ENCODE measurements at places on chromosomes 3 and 15.
A peak's percentile ranks its signal among the peaks of the same experiment; 100 is the strongest.

DNA sequence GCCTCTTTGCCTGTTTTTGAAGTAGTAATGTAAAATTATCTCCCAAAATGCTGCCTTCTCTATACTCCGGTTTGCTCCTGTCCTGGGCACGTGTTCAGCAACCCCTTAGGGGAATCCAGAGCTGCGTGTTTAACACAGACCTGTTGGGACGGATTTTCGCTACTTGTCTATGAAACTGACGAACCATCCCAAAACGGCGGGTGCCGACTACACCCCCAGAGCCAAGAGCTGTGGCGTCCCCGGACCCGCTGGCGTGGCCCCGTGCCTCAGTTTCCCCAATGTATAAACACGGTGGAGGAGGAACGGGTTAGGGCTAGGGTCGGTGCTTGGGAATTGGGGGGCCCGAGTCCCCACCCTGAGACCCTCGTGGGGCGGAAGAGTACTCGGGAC, 473 bp downstream of the FHIT start:
- no peak for DNase-seq

DNA sequence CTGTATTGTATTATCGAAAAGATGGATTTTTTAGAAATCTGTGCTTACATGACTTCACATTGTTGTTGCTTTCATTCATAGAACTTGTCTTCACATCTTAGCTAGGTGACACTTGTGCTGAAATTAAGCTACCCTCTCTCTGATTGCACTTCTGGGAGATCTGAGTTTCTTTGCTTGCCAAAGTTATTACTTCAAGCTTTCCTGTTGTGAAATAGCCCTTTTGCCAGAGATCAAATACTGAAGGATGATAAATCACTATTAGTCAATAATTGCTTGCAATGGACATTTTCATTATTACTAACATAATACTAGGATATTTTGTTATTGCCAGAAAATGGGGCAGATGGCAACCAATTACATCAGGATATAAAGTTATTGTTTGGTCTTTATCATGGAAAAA, 34.7 kb downstream of the PIK3CA start:
- DNase-seq: no peak

DNA sequence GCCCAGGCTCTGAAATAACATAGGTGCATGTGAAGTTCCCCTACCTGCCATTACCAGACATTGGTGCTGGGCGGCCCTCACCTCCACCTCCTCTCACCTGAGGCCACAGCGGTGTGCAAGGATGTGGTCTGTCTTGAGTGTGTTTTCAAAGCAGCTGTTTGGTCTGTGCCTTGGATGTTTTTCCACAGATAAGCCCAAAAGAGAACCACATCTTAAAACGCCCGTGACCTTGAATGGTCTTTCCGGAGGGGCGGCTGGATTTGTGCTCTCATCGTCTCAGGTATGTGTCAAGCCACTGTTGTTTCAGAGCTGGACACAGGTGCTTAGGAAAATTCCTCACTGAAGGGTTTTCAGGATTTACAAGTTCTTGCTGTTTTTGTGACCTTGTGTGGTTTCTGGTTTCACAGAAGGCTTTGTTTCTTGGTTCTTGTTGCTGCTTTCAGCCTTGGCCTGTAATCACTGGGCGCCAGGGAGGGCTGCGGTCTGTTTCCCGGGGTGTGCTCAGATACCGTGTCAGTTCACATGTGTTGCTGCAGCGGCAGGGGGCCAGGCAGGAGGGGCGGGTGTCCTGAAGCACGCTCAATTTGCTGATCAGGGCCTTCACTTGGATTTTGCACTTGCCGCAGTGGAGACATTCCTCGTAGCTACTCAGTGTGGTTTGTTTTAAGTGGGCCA, 128.4 kb downstream of the IGF1R start:
- DNase-seq: no peak

- no peak for DNase-seq
Measured at GRCh38 chr3:138833899-138834595, 681 bp downstream of the PIK3CB start.

DNA sequence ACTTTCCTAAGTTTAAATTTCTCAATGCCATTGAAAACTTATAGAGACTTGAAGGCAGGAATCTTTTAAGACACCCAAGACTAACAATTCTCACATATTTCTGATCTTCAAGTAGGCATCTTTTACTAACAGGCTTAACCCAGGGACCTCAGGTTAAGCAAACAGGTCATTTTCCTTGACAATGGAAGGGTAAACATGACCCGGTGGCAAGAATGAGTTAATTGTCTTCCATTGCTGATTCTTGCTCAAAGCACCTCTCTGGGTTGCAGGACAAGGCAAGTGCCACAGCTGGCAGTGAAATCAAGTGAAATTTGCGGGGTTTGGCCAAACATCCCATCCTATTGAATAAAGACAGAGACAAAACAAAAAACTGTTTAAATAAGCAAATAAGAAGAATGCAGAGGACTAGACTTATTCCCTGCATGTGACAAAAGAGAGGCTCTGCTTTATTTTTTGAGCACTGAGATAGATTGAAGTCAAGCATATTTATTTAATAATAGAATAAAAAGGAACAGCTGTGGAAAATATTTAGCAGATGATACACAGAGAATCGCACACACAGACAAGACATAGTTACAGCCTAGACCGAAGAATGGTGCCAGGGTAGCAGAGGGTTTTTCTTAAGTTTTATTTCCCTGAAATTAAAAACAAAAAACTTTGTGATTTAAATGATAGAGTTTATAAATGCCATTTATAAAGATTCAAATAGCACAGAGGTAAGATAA, 56.0 kb upstream of the MITF start:
- no peak for DNase-seq

- DNase-seq: no peak
Measured at GRCh38 chr3:30776186-30776815, 118.2 kb downstream of the GADL1 start.

DNA sequence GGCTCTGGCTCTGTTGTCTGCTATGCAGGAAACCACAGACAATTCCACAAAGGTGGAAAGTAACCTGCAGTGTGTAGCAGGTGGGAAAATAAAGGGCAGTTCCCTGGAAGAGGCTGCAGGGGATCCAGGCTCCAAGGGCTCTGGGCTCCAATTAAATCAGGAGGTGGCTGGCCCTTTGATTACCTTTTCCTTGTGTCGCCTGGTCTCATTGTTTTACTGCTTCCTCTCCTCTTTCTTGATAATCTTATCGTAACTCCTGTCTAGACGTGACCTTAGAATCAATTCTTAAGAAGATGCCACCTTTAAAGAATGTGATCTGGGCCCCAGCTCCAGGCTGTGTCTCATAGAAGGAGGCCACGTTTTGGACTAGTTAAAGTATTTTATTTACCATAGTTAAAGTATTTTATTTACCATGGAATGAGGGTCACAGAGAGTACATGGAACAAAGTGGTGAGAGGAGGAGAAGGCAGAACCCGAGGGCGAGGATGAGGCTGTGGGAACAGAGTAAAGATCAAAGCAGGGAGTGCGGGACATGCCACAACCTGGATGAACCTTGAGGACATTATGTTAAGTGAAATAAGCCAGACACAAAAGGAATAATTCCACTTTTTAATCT, 237.5 kb upstream of the STT3B start:
- no peak for DNase-seq

GRCh38 chr15:49435174-49435573, 12.1 kb downstream of the FGF7 start:
- no peak for DNase-seq

DNA sequence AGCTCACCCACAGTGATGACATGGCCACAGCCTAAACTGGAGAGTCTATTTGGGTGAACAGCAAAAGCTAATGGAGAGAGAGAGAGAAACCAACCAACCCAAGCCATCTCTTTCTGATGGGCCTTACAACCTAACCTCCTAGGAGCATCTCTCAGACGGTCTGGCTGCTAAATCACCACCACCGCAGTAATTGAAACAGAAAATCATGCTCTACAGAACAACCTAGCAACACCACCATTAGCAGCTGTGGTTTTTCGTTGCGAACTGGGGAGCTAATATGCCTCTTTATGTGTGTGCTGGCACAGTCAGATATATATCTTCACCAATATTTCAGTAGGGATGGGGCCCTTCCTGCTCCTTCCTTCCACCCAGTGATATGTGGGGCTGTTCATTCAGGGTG, 166.9 kb upstream of the PROK2 start:
- no peak for DNase-seq

DNA sequence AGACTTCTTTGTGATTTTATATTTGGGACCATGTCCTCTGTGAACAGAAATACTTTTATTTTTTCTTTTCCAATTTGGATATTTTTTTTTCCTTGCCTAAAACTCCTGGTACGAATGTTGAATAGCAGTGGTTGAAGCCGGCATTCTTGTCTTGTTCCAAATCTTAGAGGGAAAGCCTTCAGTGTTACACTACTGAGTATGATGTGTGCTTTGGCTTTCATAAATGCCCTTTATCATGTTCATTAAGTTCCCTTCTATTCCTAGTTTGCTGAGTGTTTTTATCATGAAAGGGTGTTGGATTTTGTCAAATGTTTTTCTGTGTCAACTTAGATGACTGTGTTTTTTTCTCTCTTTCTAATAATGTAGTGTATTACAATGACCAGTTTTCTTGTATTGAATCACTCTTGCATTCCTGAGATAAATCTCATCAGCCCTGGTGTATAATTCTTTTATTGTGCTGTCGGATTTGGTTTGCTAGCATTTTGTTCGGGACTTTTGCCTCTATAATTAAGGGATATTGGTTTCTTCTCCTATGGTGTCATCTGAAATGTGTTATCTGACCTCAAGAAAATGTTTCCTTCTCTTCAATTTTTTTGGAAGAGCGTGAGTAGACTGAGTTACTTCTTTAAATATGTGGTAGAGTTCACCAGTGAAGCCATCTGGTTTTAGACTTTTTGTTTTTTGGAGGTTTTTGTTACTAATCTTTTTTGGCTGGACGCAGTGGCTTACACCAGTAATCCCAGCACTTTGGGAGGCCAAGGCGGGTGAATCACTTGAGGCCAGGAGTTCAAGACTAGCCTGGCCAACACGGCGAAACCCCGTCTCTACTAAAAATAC, 33.3 kb downstream of the MAP1A start:
- DNase-seq: peak; percentile 24

- no peak for DNase-seq
Measured at GRCh38 chr3:42680271-42680670, 5.1 kb upstream of the KLHL40 start.

GRCh38 chr3:188446014-188446413, 292.1 kb downstream of the LPP start:
- no peak for DNase-seq

- DNase-seq: peak; percentile 67
Measured at GRCh38 chr3:57983734-57984518, 24.3 kb upstream of the FLNB start.

- no peak for DNase-seq
Measured at GRCh38 chr3:69872783-69873378, 126.7 kb upstream of the SAMMSON start.

- no peak for DNase-seq
Measured at GRCh38 chr3:171508676-171509075, 48.5 kb upstream of the TNIK start.

- no peak for DNase-seq
Measured at GRCh38 chr3:130894130-130894985, 474 bp downstream of the ATP2C1 start.

DNA sequence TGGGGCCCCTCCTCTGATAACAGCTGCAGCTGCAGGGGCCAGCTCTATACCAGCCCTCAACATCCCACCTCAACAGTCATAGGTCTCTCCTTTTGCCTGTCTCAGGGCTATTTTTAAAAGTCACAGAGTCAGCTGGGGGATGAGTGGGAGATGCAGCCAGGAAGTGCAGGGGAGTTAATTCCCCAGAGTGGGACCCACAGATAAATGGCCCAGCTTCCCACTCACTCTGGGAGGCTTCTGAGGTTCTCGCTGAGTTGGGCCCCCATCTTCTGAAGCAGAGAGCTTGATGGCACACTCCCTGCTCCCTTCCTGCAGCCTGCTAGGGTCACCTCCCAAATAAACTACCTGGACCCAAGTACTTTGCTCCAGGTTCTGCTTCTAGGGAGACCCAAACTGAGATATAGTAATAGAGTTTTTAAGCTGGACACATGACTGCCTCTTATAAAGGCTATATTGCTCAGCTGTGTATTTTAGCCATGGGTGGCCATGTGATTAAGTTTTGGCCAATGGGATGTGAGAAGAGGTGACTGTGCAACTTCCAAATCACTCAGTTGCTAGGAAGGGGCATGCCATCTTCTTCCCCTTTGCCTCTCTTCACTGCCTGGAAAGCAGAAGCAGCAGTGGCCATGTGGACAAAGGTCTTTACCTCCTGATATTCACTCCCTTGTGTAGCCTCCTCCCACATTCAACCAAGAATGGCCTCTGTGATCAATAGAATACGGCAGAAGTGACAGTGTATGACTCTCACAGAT, 15.5 kb upstream of the VIPR1 start:
- no peak for DNase-seq

GRCh38 chr3:355622-356021, 159.1 kb downstream of the CHL1 start:
- no peak for DNase-seq

DNA sequence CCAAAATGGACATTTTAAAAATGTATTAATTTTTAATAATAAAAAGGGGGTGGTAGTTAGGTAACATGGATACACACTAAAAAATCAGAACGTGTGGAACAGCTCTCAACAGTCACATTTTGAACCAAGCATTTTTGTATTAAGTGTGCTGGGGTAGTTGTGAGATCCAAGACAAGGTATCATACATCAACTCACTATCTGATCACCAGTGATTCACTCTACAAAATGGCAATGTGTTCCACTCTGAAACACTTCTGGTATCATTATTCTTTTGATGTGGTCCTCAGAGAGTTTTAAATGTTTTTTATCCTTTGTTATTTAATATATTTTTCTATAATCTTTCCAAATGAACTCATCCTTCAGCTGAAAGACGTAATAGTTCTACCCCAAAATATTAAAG, 5.4 kb downstream of the HACL1 start:
- no peak for DNase-seq

DNA sequence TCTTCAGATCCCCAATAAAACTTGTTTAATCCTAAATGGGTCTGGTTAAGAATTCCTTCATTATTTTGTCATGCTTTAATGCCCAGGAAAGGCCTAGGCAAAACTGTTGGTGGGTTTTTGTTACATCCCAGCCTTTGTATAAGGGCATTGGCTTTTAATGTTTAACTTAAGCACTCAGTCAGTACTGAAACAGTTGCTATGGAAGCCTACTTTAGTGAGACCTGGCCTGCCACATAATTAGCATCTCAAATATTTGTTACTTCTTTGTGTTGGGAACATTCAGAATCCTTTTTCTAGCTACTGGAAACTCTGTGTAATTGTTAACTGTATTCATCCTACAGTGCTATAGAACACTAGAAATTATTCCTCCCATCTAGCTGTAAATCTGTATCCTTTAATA, 369.6 kb upstream of the ATP10A start:
- DNase-seq: no peak

GRCh38 chr3:36674816-36675215, 89.5 kb downstream of the DCLK3 start:
- DNase-seq: no peak

GRCh38 chr15:69653846-69654245, 201.2 kb downstream of the RPLP1 start:
- no peak for DNase-seq

GRCh38 chr3:68274286-68274685, 619.9 kb upstream of the SUCLG2 start:
- no peak for DNase-seq
